ENCODE measurements at places on chromosomes 1 and 21.

- H3K27ac ChIP-seq, result no peak overlapping the region
- no peaks in the 10 kb centered on the region for H3K36me3 ChIP-seq
- H3K27me3 ChIP-seq, result no peaks in the 10 kb centered on the region
- H3K4me3 ChIP-seq, result no peak overlapping the region
- no peak for DNase-seq
- H3K4me1 ChIP-seq, result no peaks in the 10 kb centered on the region
These were observed 225.1 kb downstream of the PLA2G4A start for GRCh38 chr1:187053876-187054275.

DNA sequence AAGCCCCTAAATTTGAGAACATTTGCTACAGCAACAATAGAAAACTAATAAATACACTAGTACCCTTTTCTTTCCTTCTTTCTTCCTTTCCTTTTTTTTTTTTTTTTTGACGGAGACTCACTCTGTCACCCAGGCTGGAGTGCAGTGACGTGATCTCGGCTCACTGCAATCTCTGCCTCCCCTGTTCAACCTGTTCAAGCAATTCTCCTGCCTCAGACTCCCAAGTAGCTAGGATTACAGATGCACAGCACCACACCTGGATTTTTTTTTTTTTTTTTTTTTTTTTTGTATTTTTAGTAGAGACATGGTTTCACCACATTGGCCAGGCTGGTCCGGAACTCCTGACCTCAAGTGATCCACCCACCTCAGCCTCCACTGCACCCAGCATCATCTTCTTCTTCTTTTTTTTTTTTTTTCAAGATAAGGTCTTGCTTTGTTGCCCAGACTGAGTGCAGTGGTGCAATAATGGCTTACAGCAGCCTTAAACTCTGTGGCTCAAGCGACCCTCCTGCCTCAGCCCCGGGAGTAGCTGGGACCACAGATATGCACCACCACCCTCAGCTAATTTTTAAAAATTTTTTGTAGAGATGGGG lies 19.6 kb upstream of the CBR3 start:
- H3K36me3 ChIP-seq, result no peaks in the 10 kb centered on the region
- H3K27me3 ChIP-seq, result no peaks in the 10 kb centered on the region
- H3K4me3 ChIP-seq, result no peak overlapping the region

- no peaks in the 10 kb centered on the region for H3K4me1 ChIP-seq
- no peak for DNase-seq
- no peaks in the 10 kb centered on the region for H3K36me3 ChIP-seq
- H3K4me3 ChIP-seq, result no peak overlapping the region
- no peak overlapping the region for H3K27ac ChIP-seq
These were observed 264.6 kb downstream of the HHIPL2 start for GRCh38 chr1:222283147-222283768.

- H3K27me3 ChIP-seq, result no peaks in the 10 kb centered on the region
- DNase-seq, result no peak
- no peak overlapping the region for H3K4me3 ChIP-seq
- H3K4me1 ChIP-seq, result no peaks in the 10 kb centered on the region
These were observed 56.2 kb downstream of the ST3GAL3 start for GRCh38 chr1:43763497-43763973.

DNA sequence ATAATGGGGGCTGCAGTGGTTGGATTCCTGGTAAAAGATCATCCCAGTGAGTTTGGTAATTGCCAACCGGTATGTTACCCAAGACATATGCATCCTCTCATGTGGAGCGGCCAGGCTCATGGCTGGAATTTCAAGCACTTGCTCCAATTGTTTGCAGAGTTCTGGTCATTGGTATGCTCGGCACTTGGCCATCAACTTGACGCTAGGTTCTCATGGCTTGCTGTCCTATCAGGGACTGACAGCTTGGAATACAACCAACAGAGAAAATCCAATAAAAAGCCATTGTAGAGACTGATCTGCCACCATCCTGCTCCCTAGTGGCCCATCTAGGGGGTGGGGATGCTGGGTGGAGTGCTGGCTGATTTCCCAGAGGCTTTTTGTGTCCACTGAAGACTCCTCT lies 120.9 kb downstream of the EDEM3 start:
- H3K36me3 ChIP-seq, result no peaks in the 10 kb centered on the region
- peak; percentile 75 for DNase-seq
- no peaks in the 10 kb centered on the region for H3K27me3 ChIP-seq
- H3K27ac ChIP-seq, result peak overlapping the region; percentile 47

- peak overlapping the region; percentile 46 for H3K4me3 ChIP-seq
- H3K27me3 ChIP-seq, result no peaks in the 10 kb centered on the region
- H3K36me3 ChIP-seq, result no peaks in the 10 kb centered on the region
- DNase-seq, result peak; percentile 80
These were observed 4.1 kb upstream of the AGTRAP start for GRCh38 chr1:11731691-11732283.

GRCh38 chr1:198950036-198950435 lies 311.2 kb downstream of the PTPRC start:
- H3K4me1 ChIP-seq, result no peaks in the 10 kb centered on the region
- H3K4me3 ChIP-seq, result no peak overlapping the region
- H3K36me3 ChIP-seq, result no peaks in the 10 kb centered on the region
- H3K27me3 ChIP-seq, result no peaks in the 10 kb centered on the region

DNA sequence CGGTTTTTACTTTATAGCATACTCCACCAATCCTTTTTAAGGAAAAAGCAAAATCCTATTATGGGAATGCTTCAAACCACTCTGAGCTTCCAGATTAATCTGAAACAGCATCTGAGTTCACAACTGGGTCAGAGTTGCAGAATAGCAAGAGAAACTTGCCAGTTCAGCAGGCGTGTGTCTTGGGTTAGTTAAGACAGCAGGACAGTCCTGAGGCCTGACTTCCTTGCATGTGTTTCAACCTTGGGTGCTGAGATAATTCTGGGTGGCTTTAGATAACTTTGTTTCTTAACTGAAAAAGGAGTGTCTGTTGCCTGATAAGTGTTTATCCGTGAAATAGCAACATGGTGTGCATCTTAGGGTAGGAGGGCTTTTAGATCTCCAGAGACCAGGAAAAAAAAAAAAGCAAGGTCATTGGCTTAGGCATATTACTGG lies 169.2 kb downstream of the DHRS3 start:
- H3K27ac ChIP-seq, result peak overlapping the region; percentile 77
- no peak overlapping the region for H3K4me3 ChIP-seq
- peaks cover 73% of the 10 kb centered on the region for H3K4me1 ChIP-seq
- no peaks in the 10 kb centered on the region for H3K36me3 ChIP-seq

GRCh38 chr1:173414136-173414535 lies 63.0 kb upstream of the PRDX6 start:
- no peak overlapping the region for H3K4me3 ChIP-seq
- no peak for DNase-seq
- H3K4me1 ChIP-seq, result peaks cover 4% of the 10 kb centered on the region
- no peaks in the 10 kb centered on the region for H3K36me3 ChIP-seq

- H3K4me1 ChIP-seq, result peaks cover 7% of the 10 kb centered on the region
- H3K36me3 ChIP-seq, result no peaks in the 10 kb centered on the region
- H3K27ac ChIP-seq, result no peak overlapping the region
- H3K4me3 ChIP-seq, result no peak overlapping the region
- DNase-seq, result no peak
These were observed 154.2 kb upstream of the RUNX1 start for GRCh38 chr21:35203093-35203977.

DNA sequence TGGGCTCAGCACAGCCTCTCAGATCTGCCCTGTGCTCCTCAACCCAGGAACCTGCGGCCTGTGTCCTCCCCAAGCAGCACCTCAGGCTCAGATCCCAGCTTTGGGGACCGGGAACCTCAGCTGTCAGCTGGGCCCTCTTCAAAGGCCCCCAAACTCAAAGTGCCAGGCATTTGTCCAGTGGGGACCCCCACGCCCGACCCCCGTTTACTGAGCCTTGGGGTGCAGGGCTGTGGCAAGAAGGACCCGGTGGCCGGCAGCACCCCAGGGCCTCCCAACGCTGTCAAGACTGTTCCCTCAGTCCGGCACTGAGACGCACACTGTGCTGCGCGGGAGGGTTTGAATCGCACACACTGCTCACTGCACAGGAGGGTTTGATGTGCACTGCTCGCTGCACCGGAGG lies 35.0 kb downstream of the MORN1 start:
- no peaks in the 10 kb centered on the region for H3K27me3 ChIP-seq
- H3K4me1 ChIP-seq, result no peaks in the 10 kb centered on the region
- no peak overlapping the region for H3K4me3 ChIP-seq
- no peaks in the 10 kb centered on the region for H3K36me3 ChIP-seq
- DNase-seq, result no peak

GRCh38 chr1:55374801-55375616 lies 159.8 kb upstream of the USP24 start:
- no peaks in the 10 kb centered on the region for H3K4me1 ChIP-seq
- no peaks in the 10 kb centered on the region for H3K36me3 ChIP-seq
- no peak overlapping the region for H3K4me3 ChIP-seq

DNA sequence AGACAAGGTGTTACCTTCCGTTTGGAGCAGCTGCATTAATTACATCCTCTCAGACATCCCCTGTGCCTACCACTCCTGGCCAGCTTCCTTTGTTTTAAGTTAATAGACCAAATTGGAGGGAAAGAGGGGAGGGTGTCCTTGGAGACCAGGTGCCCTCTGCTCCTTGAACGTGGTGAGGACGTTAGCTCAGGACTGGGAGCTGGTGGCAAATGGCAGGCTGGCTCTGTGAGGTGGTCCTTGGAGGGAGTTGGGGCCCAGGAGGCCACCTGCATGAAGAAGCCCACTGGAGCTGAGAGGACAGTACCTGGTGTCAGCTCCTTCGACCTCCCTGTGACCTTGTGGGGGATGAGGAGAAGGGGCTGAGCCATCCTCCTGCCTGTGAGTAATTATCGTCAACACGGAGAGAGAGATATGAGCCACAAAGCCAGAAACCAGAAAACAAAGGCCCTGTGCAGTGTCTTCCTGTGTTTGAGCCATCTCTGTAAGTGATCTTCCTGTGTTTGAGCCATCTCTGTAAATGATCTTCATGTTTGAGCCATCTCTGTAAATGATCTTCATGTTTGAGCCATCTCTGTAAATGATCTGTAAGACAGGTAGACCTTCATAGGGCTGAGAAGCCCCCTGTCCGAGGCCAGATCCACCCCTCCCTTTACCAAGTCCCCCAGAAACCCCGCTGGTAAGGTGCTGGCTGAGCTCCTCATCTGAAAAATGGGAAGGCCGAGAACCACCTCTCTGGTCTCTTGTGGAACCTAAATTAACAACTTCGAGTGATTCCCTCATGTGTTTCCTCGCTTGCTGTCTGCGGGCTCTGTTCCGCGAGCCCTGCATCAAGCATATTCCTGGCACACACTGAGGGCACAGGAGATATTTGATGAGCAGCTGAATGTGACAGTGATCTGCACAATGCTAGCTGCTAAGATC lies 126.0 kb downstream of the CAMTA1 start:
- peaks cover 3% of the 10 kb centered on the region for H3K4me1 ChIP-seq
- H3K36me3 ChIP-seq, result no peaks in the 10 kb centered on the region
- DNase-seq, result no peak
- peaks cover 8% of the 10 kb centered on the region for H3K27me3 ChIP-seq
- H3K4me3 ChIP-seq, result no peak overlapping the region
- H3K27ac ChIP-seq, result no peak overlapping the region

- DNase-seq, result no peak
- no peaks in the 10 kb centered on the region for H3K36me3 ChIP-seq
- H3K4me1 ChIP-seq, result no peaks in the 10 kb centered on the region
- H3K4me3 ChIP-seq, result no peak overlapping the region
- H3K27ac ChIP-seq, result no peak overlapping the region
These were observed 35.9 kb upstream of the NFASC start for GRCh38 chr1:204834752-204835151.

DNA sequence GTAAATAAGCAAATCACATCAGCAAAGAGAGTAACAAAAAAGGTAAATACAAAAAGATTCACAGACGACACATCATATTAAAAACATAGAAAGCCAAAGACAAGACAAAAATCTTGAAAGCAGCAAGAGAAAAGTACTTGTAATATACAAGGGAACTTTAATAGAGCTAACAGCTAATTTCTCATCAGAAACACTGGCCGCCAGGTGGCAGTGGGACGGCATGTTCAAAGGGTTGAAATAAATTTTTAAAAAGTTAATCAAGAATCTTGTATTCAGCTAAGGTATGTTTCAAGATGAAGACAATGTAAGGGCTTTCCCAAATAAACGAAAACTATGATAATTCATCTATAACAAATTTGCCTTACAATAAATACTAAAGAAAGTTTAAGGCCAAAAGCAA lies 358.1 kb downstream of the LRRIQ3 start:
- H3K27ac ChIP-seq, result no peak overlapping the region
- H3K4me3 ChIP-seq, result no peak overlapping the region
- H3K27me3 ChIP-seq, result no peaks in the 10 kb centered on the region
- DNase-seq, result no peak

- H3K36me3 ChIP-seq, result no peaks in the 10 kb centered on the region
- H3K27me3 ChIP-seq, result no peaks in the 10 kb centered on the region
- no peak for DNase-seq
- H3K4me1 ChIP-seq, result peaks cover 34% of the 10 kb centered on the region
These were observed 853 bp upstream of the ATP1A1 start for GRCh38 chr1:116372191-116372590.

DNA sequence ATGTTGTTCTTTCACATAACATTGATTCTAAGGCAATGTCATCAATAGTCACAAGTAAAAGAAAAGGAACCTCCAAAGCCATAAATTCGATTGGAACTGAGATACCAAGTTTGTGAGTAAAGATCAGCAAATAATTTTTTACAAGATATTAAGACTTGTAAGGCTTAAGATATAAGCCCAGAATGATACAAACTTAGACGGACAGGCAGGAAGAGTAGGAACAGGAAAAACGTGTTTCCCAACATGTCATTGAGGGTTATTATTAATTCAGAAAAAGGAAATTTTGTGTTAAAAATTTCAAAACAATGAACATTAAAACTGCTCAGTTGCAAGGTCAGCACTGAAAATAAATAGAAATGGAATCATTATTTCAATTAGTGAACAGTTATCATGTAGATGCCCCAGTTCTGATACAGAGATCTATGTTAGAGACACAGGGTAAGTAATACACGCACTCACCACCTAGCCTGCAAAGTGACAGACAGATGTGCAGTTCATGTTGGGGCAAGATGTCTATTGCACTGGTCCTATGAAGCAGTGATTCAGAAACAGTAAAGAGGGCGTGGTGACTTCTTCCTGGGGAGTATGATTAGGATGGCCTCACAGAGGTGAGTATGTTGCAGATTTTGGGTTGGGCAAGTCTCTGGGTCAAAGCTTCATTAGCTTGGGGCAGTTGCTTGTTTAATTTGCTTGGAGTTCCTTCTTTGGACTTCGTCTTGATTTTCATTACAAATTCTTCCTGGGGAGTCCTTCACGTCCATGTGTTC lies 284.4 kb downstream of the SETD4 start:
- H3K4me3 ChIP-seq, result no peak overlapping the region
- H3K27me3 ChIP-seq, result no peaks in the 10 kb centered on the region
- H3K36me3 ChIP-seq, result no peaks in the 10 kb centered on the region
- no peak for DNase-seq

GRCh38 chr21:16773206-16773605 lies 739.6 kb upstream of the CXADR start:
- H3K27ac ChIP-seq, result no peak overlapping the region
- H3K36me3 ChIP-seq, result no peaks in the 10 kb centered on the region
- DNase-seq, result no peak
- H3K4me1 ChIP-seq, result no peaks in the 10 kb centered on the region
